ENCODE measurements at places on chromosomes 4 and X. TPM values are rescaled to one million over a fixed set of nuclear protein-coding genes. Genes with fewer than 3 reads are reported as not detected.

Gene PCYT1B
- total RNA-seq, result under 0.01 TPM

Gene RNF212
- total RNA-seq, result 1.8 TPM

Gene ZNF185
- 33.3 TPM for total RNA-seq

Gene FAM133A
- not detected for total RNA-seq

Gene HTN1
- total RNA-seq, result not detected

Gene DRP2
- total RNA-seq, result 0.13 TPM

Gene DCAF8L2
- total RNA-seq, result not detected

Gene REELD1
- not detected for total RNA-seq

Gene SCD5
- total RNA-seq, result 50.4 TPM

Gene MAGEA2B
- not detected for total RNA-seq

Gene SHROOM2
- 5.1 TPM for total RNA-seq

Gene ACE2
- total RNA-seq, result 0.07 TPM

Gene NIPAL1
- total RNA-seq, result 1.6 TPM

Gene ATRX
- total RNA-seq, result 92.8 TPM

Gene SYTL5
- total RNA-seq, result not detected

Gene USP46
- 17.8 TPM for total RNA-seq

Gene EDA
- total RNA-seq, result 2.5 TPM

Gene STK32B
- total RNA-seq, result 16.8 TPM

Gene NEUROG2
- total RNA-seq, result not detected

Gene RBM41
- total RNA-seq, result 13.8 TPM

Gene DCAF4L1
- 0.18 TPM for total RNA-seq

Gene ARMCX2
- total RNA-seq, result 44.7 TPM

Gene FSTL5
- not detected for total RNA-seq

Gene TBC1D8B
- total RNA-seq, result 5.3 TPM

Gene DCAF12L1
- not detected for total RNA-seq
